ENCODE measurements at places on chromosomes 3 and 15. TPM values are rescaled to one million over a fixed set of nuclear protein-coding genes. Genes with fewer than 3 reads are reported as not detected.
A peak's percentile ranks its signal among the peaks of the same experiment; 100 is the strongest.

- no peak for DNase-seq
Measured at GRCh38 chr3:78249294-78249693, 1209.4 kb downstream of the ROBO2 start.

- DNase-seq, result no peak
Measured at GRCh38 chr3:43417133-43417532, 130.8 kb downstream of the SNRK start.

DNA sequence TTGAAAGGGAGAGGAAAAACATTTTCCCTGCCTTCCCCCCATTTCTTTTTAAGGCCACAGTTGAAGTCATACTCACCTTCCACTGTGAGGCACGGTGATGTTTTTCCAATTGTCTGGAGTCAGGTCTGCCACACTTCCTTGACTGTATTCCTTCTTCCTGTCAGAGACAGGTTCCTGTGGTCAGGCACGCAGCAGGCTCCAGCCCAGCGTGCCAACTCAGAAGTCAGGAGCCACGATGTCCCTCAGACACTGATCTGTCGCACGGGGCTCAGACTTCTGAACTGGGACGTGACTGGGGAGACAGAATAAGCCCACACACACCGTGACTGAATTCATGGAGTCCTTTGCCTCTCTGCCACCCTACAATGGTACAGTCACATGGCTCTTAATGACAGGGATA is 41.2 kb upstream of the ADAMTS9 start:
- no peak for DNase-seq

GRCh38 chr15:100809151-100809550 is 70.5 kb upstream of the ALDH1A3 start:
- DNase-seq, result no peak

DNA sequence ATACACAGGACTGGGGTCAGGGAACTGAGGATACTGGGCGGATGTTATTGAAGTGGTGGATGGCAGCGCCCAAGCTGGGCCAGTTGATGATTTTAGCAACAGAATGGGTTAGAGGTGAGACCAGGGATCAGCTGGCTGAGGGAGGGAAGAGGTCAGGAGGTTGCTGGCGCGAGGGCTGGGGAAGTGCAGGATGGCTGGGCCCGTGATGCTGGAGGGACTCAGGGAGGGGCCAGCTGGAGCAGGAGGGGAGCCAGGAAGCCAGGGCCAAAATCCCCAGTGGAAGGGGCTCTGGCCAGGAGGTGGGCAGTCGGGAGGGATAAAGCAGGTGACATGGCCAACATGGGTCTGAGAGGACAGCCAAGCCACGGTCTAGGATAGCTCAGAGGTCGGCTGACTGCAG is 178.0 kb downstream of the NSMCE3 start:
- DNase-seq, result no peak

GRCh38 chr3:30098243-30098642 is 508.2 kb upstream of the TGFBR2 start:
- no peak for DNase-seq

- DNase-seq, result no peak
Measured at GRCh38 chr3:45565342-45565741, 29.2 kb upstream of the LIMD1 start.

DNA sequence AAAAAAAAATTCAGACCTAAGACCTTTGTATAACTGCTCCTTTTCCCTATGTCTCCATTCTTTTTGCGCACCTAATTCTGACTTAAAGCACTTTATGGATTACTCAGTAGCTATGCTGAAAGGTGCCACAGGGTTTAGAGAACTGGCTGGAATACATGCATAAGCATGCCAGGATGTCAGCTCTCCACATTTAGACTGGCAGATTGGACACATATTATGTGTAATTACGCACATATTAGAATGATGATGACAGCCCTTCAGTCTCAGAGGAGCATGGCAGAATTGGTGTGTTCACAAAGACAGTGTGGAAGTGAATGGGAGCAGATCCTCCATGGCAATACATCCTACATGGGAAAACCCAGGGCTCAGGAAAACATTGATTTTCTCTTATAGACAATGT is 108.1 kb upstream of the LSAMP start:
- DNase-seq, result no peak

GRCh38 chr3:148319161-148319915 is 378.4 kb upstream of the AGTR1 start:
- DNase-seq, result peak; percentile 44

DNA sequence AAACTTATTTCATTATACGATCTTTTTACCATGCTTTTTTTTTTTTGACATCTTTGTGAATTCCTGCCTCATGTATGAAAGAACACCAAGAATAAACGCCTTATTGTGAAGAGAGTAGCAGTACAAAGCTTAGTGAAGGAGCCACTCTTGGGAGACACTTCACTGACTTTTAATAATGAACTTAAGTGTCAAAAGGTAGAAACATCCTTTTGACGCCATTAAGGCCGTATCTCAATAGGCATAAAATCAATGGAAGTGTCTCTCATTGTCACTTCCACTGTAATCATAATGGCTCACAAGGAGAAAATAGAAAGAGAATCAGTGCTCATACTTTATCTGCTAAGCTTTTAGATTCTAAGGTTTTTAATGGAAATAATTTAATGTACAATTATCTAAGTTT is 657.8 kb downstream of the DIPK2A start:
- no peak for DNase-seq

- no peak for DNase-seq
Measured at GRCh38 chr3:177725165-177725564, 527.9 kb upstream of the TBL1XR1 start.

- no peak for DNase-seq
Measured at GRCh38 chr3:111592143-111592542, 3.0 kb downstream of the ZBED2 start.

- no peak for DNase-seq
Measured at GRCh38 chr3:52552089-52552488, 15.7 kb downstream of the UQCC5 start.

- DNase-seq, result peak; percentile 48
Measured at GRCh38 chr15:31079519-31079918, 22.0 kb downstream of the TRPM1 start.

DNA sequence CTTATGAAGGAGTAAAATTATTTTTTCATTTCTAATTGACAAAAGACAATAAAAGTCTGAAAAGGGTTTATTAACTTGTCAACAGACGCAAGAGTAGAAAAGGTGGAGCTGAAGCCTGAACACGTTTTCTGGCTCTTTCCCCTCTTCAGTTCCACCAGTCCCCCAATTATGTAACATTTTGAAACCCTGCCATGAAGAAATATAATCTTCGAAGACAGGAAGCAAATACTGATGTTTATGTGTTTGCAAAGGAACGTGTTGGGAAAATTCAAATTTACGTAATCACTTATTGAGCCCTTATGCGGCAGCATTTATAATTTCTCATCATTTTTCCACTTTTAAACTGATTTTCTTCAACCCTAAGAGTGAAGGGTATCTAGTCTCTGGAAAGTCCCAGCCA is 767 bp downstream of the AP3S2 start:
- no peak for DNase-seq

GRCh38 chr3:189169728-189170127 is 2.0 kb upstream of the TPRG1 start:
- no peak for DNase-seq

DNA sequence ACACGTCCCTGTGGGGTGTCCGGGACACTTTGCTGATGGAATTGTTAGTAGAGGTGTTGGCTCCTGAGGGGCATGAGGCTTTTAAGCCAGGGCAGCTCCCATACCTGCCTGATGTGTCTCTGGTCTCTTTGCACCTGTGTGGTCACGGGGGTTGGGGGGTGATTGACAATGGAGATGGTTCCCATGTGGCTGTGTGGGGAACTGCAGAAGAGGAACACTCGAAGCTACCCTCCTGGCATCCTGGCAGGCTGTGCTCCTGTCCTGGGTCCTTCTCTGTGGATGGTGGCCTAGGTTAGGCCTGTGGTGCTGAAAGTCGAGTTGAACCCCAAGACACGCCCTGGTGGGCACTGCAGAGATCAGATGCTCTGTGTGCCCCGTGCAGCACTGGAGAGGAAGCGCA is 73.4 kb downstream of the HMCES start:
- no peak for DNase-seq

DNA sequence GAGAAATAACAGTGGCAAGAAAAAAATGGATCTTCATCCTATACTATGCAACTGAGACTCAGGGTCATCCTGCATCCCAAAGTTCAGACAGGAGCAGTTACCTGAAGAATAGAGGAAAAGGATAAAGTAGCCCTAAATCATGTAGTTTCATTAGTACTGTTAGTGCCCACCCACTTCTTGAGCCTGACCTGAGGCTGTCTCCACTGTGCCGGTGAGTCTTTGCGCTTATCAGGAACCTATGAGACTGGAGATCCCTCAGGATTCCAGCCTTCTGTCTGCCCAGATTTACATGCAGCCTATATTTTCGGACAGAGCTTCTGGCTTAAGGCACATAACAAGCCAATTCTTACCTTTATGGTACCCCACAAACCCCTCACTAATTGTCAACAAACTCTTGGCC is 791.6 kb downstream of the ROBO1 start:
- no peak for DNase-seq

DNA sequence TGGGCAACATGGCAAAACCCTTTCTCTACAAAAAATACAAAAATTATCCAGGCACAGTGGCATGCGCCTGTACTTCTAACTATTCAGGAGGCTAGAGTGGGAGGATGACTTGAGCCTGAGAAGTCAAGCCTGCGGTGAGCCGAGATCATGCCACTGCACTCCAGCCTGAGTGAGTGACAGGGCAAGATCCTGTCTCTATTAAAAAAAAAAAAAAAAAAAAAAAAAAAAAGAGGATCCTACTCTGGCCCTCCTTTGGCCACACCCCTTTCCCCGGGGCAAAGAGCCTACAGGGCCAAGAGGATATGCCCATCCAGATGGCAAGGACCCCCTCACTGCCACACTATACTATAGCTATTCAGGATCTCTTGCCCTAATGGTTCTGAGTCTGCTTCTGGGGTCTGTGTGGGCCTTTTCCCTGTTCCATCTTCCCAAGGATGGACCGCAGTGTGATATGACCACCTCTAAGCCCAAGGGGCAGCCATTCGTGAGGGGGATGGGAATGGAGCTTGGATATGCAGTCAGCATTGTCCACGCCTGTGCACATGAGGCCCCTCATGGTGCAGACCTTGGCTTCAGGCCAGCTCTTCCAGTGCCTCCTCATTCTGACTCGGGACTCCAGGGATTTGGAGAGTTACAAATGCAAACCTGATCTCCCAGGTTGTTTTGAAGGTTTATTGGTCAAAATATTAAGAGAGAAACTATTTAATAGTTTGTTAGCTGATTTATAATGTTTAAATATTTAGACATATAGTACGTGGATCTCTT is 7.3 kb downstream of the TYRO3 start:
- DNase-seq, result no peak

- no peak for DNase-seq
Measured at GRCh38 chr15:63079947-63080626, 37.5 kb downstream of the TPM1 start.

DNA sequence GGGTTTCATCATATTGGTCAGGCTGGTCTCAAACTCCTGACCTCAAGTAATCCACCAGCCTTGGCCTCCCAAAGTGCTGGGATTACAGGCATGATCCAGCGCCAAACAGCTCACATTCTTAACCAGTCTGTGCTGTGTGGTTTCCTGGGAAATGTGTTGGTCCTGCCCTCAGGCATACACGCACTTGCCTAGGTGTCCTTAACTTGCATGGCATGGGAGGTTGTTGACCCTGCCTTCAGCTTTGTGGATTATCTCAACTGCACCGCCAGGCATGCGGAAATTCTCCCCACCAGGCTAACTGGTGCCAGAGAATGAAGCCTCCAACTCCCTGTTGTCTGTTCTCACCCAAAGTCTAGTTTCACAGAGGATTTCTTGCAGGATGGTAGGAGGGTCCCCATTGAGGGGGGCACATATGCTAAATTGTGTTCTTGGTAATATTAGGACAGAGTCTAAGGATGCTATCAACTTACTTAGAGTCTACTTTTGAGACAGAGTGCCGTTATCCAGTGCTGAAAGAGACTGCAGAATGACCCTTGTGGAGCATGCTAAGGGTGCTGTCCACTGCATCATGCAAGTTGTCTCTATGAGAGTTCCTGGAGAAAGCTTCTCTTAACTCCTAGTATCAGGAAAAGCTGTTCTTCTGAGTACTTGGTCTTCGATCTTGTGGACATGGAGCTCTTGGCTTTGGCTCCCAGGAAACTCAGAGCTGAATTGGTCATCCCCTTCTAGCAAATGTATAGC is 61.6 kb upstream of the EIF1B start:
- DNase-seq, result no peak

DNA sequence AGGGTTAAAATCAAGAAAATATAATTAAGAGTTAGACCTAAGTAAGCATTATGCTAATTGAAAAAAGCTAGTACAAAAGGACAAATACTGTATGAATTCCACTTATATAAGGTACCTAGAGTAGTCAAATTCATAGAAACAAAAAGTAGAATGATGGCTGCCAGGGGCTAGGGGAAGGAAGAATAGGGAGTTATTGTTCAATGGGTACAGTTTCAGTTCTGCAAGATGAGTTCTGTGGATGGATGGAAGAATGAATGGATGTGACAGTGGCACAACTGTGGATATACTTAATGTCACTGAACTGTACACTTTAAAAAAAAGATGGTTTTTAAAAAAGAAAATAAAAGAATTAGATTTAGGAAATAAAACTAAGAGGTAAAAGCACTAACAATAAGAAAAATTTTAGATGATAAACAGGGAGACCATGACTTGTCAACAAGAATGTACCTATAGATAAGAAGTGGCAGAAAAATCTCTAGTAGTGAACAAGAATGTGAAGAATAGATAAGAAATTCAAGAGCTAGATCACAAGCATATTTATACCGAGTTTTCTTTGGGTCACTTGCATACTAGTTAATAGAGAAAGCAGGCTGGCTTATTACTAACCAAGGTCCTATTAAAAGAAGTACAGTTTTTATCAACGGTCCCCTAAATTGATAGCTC is 5.5 kb downstream of the IFT80 start:
- no peak for DNase-seq

The RHOV gene
- polyA plus RNA-seq, result 0.04 TPM

The KLF15 gene
- polyA plus RNA-seq, result 0.53 TPM

The LSAMP gene
- polyA plus RNA-seq, result 24.1 TPM

The PLCL2 gene
- 0.77 TPM for polyA plus RNA-seq

The C3orf49 gene
- polyA plus RNA-seq, result not detected

The MAP1A gene
- 48.5 TPM for polyA plus RNA-seq

The TGM5 gene
- polyA plus RNA-seq, result not detected

The ANKRD34C gene
- polyA plus RNA-seq, result not detected

The CCR8 gene
- not detected for polyA plus RNA-seq

The NAALADL2 gene
- polyA plus RNA-seq, result 8.0 TPM

The CMTM8 gene
- polyA plus RNA-seq, result 0.31 TPM

The KIF15 gene
- 3.6 TPM for polyA plus RNA-seq

The EOMES gene
- not detected for polyA plus RNA-seq

The GP9 gene
- polyA plus RNA-seq, result not detected
